ENCODE measurements at places on chromosomes 2 and 18. TPM values are rescaled to one million over a fixed set of nuclear protein-coding genes. Genes with fewer than 3 reads are reported as not detected.

TTR gene
- total RNA-seq: 2.5 TPM

GAREM1 gene
- 29.9 TPM for total RNA-seq

TRABD2A gene
- 56.3 TPM for total RNA-seq

IL36A gene
- not detected for total RNA-seq

HOXD9 gene
- not detected for total RNA-seq

SLC9A2 gene
- 20.7 TPM for total RNA-seq

APOB gene
- 2,659 TPM for total RNA-seq

SLC23A3 gene
- 90.1 TPM for total RNA-seq

LYPD6 gene
- total RNA-seq: not detected

SMAD4 gene
- 106 TPM for total RNA-seq

CRYGD gene
- total RNA-seq: not detected

CAPN14 gene
- not detected for total RNA-seq

ST8SIA5 gene
- total RNA-seq: not detected

SLC40A1 gene
- total RNA-seq: 69.8 TPM

DIPK1C gene
- total RNA-seq: 0.70 TPM

SEPTIN10 gene
- total RNA-seq: 54.4 TPM

PROM2 gene
- 53.6 TPM for total RNA-seq

TUBA3E gene
- total RNA-seq: not detected

MOGAT1 gene
- total RNA-seq: not detected

LYPD1 gene
- total RNA-seq: not detected

ABCB11 gene
- total RNA-seq: not detected

VWC2L gene
- total RNA-seq: not detected

FARP2 gene
- total RNA-seq: 169 TPM

DOK6 gene
- total RNA-seq: 0.13 TPM

CD207 gene
- not detected for total RNA-seq

GLI2 gene
- 0.95 TPM for total RNA-seq

SPDYA gene
- total RNA-seq: 0.35 TPM

TCF23 gene
- not detected for total RNA-seq

IHH gene
- 82.2 TPM for total RNA-seq

MYO3B gene
- total RNA-seq: not detected

EIF2B4 gene
- total RNA-seq: 33.1 TPM

REG1A gene
- 632 TPM for total RNA-seq

SERPINB3 gene
- total RNA-seq: not detected

CMPK2 gene
- total RNA-seq: 12.6 TPM

ZSWIM2 gene
- not detected for total RNA-seq

CHRND gene
- total RNA-seq: not detected

PAIP2B gene
- total RNA-seq: 10.7 TPM

PID1 gene
- total RNA-seq: 48.0 TPM

UGT1A4 gene
- 12.9 TPM for total RNA-seq

DARS1 gene
- 27.5 TPM for total RNA-seq

CDH7 gene
- not detected for total RNA-seq

EMX1 gene
- total RNA-seq: 1.1 TPM

SIX2 gene
- not detected for total RNA-seq

COL4A3 gene
- 13.4 TPM for total RNA-seq

CPLX4 gene
- total RNA-seq: not detected
